ENCODE measurements at places on chromosomes 7 and 10.

DNA sequence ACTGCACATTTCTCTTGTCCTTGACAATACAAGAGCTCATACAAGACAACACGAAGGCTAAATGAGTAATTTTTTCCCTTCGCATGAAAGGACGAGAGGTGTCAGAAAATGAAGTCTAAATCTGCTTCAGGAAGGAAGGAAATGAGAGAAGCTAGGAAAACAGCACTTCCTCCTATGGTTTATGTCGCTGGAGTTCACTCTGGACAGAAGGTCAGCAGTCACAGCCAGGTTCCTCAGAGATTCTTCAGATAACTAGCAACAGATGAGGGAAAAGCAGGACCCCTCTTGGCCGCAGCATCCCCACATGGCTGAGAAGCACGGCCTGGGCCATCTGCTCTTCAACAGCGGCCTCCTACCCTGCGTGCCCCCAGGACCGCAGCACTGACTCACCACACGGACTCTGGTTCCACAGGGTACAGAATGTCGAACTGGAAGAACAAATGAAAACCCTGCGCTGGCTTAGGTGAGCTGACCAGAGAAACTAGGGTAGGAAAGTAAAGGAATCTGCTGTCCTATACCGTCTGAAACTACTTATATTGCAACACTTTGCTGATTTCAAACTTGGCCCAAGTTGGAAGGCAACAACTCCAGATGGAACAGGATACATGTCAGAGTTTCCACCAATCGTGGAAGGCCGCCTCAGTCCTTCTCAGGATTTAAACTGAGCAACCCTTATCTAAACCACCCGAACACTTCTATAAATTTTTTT lies 26.3 kb downstream of the DNMBP start:
- DNase-seq, result no peak

DNA sequence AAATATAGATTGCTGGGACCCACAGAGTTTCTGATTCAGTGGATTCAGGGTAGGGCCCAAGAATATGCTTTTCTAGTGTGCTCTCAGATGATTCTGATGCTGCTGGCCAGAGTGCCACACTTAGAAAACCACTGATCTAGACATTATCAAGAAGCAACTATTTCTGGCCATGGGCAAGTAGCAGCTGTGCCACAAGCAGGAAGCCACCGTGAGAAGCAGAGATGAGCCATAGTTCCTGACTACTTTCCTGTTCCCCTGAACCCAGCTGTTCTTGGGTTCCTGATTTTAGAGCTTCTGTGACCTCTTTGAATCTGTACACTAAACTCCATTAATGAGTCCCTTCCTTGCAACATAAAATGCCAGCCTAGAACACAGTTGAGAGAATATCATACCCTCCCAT lies 38.1 kb upstream of the PIK3AP1 start:
- DNase-seq, result no peak

- DNase-seq, result no peak
These were observed 134.7 kb downstream of the SEMA3D start for GRCh38 chr7:85052056-85052737.

DNA sequence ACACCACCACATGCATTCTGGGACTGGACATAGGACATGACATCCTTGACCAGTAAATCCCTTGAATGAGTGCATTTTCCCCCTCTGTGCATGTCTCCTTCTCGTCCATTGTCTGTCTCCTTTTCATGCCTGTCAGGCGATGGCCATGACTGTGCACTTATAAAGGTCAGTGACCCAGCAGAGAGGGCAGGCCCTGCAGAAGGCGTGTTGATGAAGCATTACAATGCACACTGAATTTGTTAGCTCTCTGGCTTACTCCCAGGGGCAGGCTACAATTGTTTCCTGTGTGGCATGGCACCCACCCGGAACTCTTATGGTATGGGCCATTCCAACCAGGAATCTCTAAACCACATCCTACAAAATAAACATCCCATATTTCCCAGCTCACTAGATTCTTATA lies 71.1 kb downstream of the SAMD9 start:
- DNase-seq, result no peak

DNA sequence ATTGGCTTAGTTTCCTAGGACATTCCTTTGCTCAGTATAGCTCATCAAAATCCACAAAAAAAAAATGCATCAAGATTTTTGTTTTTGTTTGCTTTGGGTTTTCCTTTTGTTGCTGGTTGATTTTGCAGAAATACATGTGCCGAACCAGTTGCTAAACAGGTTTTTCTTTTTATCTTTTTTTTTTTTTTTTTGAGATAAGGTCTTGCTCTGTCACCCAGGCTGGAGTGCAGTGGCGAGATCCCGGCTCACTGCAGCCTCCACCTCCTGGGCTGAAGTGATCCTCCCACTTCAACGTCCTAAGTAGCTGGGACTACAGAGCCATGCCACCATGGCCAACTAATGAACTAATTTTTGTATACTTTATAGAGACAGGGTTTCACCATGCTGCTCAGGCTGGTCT lies 8.3 kb downstream of the CSTF2T start:
- no peak for DNase-seq

DNA sequence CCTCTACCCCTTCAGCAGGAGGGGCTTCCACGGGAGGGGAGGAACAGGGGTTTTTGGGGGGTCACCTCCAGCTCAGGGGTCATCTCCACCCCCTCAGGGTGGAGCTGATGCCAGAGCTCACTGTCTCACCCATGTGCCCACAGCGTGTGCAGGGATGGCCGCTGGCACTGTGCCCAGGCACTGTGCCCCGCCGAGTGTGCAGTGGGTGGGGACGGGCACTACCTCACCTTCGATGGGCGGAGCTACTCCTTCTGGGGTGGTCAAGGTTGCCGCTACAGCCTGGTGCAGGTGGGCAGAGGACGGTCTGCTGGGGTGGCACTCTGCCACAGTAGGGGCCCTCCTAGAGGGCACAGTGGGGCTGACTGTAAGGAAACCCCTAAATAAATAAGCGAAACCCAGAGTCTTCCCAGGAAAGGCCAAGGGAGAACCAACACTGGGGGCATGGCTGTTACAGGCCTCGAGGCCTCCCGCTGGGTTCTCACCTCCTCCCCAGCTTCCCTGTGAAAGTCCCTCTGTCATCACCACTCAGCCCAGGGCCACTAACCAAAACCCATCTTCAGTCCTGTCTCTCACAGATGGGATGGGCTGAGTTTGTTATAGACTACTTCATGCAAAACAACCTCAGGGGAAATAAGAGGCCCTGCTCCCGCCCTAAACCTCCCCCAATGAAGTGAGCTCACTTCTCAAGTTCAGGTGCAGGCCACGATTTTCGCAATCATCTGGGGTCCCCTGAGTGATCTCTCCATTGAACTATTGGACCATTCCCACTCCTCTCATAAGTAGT lies 7.4 kb upstream of the ZNF467 start:
- no peak for DNase-seq

DNA sequence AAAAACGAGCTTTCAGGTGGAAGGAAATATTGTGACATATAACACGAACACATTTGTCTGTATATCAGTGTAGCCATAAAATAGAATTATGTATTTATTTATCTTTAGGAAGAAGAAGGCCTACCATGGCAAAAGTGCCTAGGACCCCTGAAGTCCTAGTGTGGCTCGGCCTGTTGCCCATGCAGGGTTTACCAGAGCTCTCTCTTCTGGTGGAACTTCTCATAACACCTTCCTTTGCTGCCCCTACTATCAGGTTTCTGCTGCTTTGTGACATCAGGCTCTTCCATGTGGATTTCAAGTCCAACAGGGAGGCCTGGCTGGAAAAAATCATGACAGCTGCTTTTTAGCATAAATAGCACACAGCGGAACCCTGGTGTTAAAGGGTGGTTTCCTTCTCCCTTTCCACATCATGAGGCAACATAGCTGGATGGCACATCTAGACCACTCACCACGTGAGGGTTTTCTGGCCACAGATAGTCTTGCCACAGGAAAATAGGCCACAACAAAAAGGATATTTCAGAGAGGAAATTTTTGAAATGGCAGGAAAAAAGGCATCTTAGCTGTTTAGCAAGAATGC lies 44.8 kb upstream of the ADO start:
- no peak for DNase-seq

DNA sequence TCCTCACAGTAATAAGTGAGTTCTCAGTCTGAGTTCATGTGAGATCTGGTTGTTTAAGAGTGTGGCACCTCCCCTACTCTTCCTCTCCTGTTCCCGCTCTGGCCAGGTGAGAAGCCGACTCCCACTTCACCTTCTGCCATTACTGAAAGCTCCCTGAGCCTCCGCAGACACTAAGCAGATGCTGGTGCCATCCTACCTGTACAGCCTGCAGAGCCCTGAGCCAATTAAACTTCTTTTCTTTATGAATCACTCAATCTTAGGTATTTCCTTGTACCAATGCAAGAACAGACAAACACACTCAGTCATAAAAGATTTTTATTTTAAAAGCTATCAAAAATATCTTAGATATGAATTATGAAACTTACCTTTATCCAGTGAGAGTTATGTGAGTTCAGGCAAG lies 39.5 kb upstream of the PFKP start:
- DNase-seq, result no peak

DNA sequence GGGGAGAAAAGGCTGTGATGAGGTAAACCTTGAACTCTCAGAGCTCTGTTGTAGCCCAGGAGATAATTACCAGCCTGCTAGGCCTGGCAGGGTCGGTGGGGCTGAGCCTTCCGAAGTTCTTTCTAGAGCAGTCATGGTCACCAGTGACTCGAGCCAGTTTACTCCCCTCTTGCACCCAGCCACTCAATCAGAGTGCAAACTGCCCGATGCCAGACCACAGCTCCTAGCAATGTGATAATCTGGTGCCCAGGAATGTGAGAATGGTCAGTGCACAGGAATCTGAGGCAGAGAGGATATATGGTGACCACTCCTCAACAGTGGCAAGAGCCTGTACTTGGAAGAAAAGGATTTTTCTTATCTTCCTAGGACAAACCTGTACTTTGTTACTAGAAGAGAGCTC lies 46.4 kb upstream of the KMT2E start:
- DNase-seq, result no peak

DNA sequence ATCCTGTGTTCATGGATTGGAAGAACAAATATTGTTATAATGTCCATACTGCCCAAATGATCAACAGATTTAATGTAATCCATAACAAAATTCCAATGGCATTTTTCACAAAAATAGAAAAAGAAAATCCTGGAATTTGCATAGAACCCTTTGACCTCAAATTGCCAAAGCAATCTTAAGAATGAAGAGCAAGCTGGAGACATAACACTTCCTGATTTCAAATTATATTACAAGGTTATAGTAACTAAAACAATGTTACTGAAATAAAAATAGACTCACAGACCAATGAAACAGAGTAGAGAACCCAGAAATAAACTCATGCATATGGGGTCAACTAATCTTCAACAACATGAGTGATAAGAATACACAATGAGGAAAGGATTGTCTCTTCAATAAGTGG lies 302.5 kb downstream of the PHTF2 start:
- no peak for DNase-seq

GRCh38 chr7:4792537-4793126 lies 17.2 kb downstream of the AP5Z1 start:
- no peak for DNase-seq

Measured in NCI-H1694 (cell line).